ENCODE measurements at places on chromosomes 5 and 9. TPM values are rescaled to one million over a fixed set of nuclear protein-coding genes. Genes with fewer than 3 reads are reported as not detected.
A peak's percentile ranks its signal among the peaks of the same experiment; 100 is the strongest.

BASP1 gene
- 106 TPM for total RNA-seq

DNA sequence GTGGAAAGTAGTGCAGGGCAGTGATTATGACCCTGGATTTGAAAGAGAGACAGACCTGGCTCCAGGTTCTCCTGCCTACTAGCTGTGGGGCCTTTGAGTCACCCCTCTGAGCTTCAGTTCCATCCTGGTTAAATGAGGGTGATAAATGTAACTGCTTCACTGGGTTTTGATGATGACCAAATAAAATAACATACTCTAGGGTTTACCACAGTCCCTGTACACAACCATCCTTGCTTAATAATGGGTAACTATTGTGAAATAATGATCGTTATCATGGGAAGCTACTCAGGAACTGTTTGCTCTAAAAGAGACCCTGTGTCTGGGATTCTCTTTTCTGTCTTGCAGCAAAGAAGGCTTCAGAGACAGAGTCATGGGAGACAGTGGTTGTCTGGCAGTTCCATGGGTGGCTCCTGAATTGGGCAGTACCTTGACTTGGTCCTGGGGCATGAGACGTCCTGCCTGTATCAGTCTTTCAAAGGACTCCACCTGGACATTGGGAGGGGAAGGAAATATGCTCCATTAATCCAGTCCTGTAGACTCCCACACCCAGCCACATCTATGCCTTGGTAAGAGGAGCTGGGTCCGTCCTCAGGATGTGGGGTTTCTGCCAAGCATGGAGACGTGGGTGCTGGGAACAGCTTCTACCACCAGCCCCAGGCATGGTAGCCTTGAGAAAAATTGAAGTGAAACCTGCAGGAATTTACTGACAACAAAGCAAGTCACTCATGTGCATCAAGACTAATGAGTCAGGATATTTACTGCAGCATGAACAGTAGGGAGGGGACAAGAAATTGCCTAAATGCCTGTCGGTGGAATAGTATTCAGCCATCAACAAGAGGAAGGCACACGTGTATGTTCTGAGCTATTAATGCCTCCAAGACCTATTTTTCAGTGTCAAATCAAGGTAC is 23.4 kb downstream of the AKNA start:
- peak; percentile 98 for DNase-seq

CYLC2 gene
- total RNA-seq, result not detected

AMBP gene
- total RNA-seq, result not detected

SPINK1 gene
- 3.8 TPM for total RNA-seq

DNA sequence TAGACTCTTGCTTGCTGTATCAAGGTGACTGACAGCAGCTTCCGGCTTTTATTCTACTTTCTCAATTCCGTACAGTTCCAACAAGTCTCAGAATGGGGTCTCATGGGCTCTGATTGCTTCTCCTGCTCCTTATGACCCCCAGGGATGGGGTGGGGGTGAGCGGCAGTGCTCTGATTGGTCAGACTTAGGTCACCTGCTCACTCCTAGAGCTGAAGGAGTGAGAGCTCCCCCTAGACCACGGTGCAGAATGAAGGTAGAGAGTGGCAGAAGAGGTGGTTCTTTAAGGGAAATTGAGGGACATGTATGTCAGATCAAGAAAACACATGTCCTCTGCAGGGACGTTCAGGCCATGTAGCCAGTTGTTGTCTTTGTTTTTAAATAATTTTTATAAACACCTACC is 115.2 kb downstream of the C9orf152 start:
- no peak for DNase-seq

DNA sequence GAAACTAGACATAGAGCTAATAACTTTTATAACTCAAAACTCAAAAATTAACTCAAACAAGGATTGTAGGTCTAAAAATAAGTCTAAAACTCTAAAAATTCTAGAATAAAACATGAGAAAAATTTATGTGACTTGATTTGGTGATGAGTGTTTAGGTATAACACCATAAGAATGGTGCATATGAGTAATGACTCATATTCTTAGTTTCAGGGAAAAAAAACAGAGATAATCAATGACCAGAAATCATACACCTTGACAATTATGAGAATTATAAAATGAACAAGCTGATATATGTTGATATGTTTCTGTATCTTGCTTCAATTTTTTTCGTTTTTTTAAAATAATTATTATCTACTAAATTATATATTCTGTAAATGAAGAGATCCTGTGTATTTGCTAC is 541.2 kb downstream of the PTPRD start:
- DNase-seq, result no peak

- no peak for DNase-seq
Observed at GRCh38 chr5:175206669-175207068, 237.3 kb downstream of the DRD1 start.

LPAR1 gene
- 13.0 TPM for total RNA-seq

SIGMAR1 gene
- total RNA-seq, result 178 TPM

DBH gene
- total RNA-seq, result not detected

DNA sequence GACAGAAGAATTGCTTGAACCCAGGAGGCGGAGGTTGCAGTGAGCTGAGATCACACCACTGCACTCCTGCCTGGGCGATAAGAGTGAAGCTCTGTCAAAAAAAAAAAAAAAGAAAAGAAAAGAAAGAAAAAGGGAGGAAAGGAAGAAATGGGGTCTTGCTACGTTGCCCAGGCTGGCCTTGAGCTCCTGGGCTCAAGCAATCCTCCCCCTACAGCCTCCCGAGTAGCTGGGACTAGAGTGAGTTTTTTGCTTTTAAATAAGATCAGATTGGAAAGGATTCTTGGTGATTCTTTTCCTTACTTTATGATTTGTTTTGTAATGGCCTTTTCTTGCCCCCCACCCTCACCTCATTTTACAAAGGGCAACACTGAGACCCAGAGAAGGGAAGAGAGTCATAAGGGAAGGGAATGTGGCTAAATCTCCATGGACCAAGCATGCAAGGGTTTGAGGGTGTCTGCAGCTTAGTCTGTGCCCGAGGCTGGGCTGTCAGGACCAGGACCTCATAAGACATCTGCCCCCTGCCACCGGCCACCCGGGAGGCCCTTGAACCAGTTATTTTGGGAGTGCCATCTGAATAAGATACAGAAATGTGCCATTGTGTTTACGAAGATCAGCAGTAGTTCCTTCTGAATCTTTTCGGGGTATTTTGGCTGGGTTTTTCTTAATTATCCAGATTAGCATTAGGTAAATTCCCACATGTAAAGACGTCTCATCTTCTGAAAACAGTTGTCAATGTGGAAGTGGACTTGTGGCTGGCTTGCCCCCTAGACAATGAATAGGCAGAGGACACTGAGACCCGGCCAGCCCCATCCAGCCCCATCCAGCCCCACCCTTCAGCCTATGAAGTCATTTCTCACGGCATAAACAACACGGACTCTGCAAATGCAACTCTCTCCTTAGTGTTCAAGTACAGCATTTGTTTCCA is 44.5 kb upstream of the GRHPR start:
- DNase-seq, result no peak

DNA sequence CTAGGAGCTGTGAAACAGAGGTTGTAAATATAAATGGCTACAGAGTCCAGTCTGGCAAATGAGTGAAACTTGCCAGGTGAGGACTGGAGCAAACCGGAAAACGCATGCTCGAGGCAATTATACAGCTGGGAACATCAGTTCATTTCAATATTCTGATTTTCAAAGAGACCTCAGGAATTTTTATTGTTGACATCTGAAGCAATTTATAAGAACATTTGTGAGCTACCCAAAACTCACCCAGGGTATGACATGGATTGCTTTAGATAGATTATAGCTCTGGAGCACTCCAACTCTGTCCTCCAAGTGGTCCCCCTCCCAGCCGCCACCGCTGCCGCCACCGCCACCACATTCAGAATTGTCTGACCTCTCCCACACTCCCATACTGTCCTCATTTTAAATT is 84.6 kb upstream of the GRAMD2B start:
- DNase-seq, result no peak

DNA sequence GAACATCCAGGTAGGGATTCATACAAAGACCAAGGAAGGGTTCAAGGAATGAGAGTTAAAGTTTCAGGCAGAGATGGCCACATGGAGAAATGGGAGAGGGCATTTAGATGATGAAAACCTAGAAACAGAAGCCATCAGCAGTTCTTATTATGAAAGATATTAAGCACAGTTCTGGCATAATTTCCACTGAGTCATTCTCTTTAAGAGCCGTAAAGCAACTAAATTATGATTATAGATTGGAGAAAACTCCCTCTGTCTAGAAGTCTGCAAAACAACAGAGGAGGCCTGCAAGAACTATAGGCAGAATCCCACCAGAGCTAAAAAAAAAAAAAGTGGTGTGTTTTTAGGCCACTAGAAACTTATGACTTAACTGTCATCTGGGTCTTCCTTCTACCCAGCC is 157.1 kb upstream of the MPDZ start:
- DNase-seq, result no peak

- peak; percentile 30 for DNase-seq
Observed at GRCh38 chr9:20358207-20358606, 264.1 kb downstream of the MLLT3 start.

- peak; percentile 68 for DNase-seq
Observed at GRCh38 chr5:139141446-139142204, 56.5 kb downstream of the SIL1 start.

GABRA6 gene
- not detected for total RNA-seq

Measured in epithelial cell of proximal tubule (primary cell).